ENCODE measurements at places on chromosomes 12 and 14.
A peak's percentile ranks its signal among the peaks of the same experiment; 100 is the strongest.

DNA sequence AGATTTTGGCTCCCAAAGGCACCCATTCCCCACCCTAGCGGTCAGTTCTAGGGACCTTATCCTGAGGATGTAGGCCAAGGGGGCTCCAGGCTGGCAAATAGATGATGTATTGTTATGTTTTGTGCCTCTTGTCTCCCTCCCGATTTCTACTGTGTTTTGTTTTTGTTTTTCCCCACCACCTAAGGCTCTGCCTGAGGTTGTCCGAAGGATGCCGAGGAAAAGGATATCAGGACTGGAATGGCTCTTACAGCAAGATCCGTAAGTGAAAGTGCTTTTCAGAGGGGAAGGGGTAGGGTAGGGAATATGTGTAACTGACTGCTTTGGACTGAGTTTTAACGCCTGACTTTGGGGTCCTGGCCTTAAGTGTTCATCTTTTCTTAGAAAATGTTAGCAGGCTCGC lies 6.6 kb downstream of the FOXG1 start:
- no peak for DNase-seq

DNA sequence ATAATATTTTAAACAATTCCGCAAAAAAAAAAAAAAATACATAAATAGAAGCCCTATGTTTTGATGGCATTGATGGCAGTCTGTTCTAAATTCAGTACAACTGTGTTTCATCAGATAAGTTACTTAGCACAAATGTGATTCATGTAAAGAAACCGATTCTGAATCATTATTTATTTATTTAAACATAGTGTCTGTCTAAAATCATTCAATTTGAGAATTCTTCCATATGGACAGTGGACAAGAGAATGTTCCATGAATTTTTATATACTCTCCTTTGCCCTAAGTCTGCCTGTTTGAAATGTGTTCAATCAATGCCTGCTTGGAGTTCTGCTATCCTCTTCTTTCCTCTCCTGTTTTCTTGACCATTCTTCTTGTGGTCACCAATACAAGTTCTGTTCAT lies 126.5 kb downstream of the PDE3A start:
- no peak for DNase-seq

DNA sequence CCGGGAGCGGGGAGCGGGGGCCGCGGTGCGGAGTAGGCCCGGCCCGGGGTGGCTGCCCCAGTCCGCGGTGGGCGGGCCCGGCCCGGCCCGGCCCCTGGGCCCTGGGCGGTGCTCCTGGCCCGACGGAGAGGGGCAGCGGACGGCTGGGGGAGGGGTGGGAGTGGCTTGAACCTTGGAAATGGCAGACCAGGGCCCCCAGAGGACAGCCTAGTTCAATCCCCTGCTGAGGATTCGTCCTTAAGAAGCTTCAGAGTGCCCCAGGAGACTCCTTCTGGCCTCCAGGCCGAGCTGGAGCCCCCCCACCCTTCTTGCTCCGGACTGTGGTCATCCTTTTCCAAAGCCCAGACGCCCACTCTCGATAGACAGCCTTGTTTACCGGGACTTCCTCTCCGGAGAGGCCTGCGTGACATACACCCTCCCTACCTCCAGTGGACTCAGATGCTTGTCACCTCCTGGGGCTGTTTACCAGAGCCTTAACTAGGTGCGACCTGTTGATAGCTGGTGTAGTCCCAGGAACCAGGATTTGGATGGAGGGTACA lies 458 bp downstream of the KHNYN start:
- peak; percentile 82 for DNase-seq

- DNase-seq: no peak
Measured at GRCh38 chr12:55925870-55926737, 1.6 kb downstream of the PYM1 start.

GRCh38 chr14:35752380-35752779 lies 56.7 kb downstream of the RALGAPA1 start:
- no peak for DNase-seq

GRCh38 chr14:23365732-23366425 lies 907 bp upstream of the EFS start:
- DNase-seq: peak; percentile 49

- DNase-seq: no peak
Measured at GRCh38 chr12:125890366-125890905, 825.2 kb downstream of the AACS start.

DNA sequence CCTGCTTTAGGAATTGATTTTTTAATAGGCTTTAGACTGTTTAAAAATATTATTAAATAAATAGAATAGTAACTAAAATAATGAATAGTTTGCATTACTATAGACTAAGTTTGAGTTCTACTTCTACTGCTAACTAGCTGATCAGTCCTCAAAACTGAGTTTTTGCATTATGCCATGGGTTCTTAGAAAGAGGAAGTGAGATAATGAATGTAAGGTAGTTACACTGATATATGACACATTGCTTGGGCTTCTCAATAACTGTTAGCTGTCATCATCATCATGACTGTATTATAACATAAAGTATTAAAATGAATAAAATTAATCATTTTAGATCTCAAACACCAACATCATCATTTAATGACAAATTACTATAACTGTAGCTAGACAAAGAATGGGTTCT lies 949.7 kb downstream of the TRHDE start:
- DNase-seq: no peak

DNA sequence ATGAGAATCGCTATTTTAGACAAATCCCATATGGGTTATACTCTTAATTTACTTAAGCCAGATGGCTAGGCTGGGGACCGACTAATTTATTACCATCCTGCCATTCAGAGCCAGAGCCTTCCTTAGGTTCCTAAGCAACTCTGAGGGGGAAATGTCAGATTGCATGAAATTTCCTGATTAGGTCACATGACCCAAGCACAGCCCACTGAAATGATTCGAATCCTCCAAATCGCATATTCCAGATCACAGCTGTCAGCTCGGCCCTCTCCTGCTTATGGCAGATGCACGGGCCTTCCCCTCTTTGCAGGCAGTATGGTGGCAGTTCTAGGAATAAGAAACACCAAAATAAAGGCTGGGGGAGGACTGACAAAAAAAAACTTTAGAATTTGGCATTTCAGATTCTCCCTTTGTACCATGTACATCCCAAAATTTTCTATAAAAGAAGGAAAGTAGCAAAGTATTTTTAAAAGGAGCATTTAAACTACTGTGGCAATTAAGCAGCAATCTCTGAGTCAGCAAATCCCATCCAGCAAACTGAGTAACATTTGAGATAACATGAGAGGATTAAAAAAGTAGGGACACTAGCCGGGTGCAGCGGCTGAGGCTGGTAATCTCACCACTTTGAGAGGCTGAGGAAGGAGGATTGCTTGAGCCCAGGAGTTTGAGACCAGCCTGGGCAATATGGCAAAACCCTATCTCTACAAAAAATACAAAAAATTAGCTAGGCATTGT lies 30.5 kb upstream of the NUDT4 start:
- no peak for DNase-seq

DNA sequence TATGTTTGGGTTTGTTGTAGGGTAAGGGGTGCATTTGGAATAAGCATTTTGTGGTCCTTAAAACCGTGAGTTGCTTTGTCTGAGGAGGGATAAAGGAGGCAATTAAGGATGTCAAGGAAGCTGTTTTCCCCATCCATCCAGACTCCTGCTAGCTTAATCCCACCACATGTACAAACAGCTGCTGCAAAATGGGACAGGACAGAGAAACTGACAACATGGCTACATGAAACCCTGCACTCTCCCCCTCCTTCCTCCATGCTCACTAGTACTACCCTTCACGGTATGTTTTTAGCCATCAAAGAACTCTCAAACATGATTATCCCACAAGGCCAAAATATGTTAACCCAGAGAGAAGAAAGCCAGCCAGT lies 20.6 kb downstream of the ST8SIA1 start:
- no peak for DNase-seq

DNA sequence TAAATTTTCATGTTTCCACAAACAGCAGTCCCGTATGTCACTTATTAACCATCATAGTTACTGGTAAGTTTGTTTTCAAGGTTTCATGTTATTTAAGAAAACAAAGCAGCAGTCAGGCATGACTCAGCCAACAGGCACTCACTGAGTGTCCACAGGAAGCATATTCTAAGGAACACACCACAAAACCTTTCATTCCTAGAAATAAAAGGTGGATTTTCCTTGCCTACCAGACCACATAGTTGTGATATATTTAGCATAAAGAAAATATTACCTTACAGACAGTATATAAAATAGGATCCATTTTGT lies 143.3 kb upstream of the AVPR1A start:
- peak; percentile 83 for DNase-seq

DNA sequence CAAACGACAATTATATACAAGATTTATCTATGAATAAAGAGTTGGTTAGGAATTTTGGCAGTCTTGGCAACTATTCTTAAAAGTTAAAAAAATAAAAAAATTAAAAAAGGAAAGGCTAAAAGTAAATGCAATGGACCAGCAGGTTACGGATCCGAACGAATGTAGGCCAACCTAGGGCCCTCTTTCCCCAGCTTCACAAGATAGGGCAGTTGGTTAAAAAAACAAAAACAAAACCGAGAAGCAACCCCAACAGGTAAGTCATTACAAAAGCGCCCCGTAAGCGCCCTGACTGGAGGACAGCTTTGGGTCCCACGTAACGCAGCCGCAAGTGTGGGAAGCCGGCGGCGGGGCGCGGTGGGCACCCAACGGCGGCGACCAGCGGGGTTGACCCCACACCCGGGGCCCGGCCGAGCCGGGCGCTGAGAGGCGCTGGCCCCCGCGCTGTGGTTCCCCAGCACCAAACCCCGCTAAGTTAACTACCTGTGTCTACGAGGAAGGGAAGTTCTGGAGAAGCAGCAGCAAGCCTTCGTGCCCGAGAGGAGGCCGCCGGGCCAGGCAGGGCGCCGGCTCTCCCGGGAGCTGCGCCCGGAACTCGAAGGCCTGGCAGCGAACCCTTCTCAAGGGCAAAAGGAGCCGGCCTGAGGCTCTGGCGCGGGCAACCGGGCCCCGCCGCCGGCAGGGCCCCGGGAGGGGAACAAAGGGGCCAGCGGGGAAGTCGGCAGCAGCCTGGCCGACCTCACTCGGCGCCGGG lies 882 bp downstream of the HECTD1 start:
- DNase-seq: peak; percentile 43

GRCh38 chr14:40684328-40684727 lies 922.3 kb upstream of the LRFN5 start:
- no peak for DNase-seq

Measured in Daoy (cell line).